ENCODE measurements at places on chromosomes 1 and 21.
A peak's percentile ranks its signal among the peaks of the same experiment; 100 is the strongest.

- no peak for DNase-seq
These were observed 136.8 kb downstream of the GLIS1 start for GRCh38 chr1:53601867-53602775.

- DNase-seq, result no peak
These were observed 4.0 kb downstream of the JUN start for GRCh38 chr1:58779801-58780382.

GRCh38 chr1:54788459-54788858 lies 12.7 kb downstream of the TTC22 start:
- no peak for DNase-seq

DNA sequence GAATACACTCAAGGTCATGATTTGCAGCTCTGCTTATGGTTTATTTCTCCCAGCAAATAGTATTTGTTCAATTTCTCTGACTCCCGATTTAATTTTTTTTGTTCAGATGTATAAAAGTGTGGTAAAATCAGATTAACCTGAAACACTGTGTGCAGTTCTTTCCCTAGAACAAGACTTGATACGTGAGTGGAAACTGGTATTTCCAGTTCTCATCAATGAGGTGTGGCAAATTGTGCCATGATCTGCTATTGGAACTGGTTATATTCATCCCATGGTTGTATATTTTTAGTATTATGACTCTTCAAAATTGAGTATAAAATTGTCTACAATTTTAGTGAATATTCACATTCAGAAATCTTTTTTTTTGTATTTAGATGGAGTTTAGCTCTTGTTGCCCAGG lies 76.8 kb upstream of the IVNS1ABP start:
- DNase-seq, result no peak

GRCh38 chr21:45256912-45257672 lies 30.6 kb downstream of the POFUT2 start:
- no peak for DNase-seq

DNA sequence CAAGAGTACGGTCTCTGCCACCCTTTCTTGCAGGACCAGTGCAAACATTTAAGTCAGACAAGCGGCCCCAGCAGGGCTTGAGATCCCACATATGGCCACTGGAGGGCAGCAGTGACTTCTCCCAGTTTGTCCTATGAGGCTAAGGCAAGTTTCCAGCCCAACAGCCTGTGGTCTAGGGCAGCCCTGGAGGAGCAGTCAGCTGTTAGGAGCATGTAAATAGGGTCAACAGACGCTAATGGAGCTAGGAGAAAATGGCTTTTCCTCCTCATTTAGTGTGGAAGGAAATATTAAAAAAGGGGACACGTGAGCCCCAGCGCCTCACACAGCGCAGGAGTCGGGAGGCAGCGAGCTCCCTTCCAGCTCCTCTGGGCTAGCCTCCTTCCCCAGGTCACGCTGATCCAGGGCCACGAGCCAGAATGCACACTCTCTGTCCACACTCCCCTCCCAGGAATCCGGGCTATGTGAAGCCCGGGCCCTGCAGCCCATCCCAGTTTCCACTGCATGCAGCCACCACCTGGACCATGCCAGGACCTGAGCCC lies 95.6 kb downstream of the LAMC2 start:
- peak; percentile 6 for DNase-seq

DNA sequence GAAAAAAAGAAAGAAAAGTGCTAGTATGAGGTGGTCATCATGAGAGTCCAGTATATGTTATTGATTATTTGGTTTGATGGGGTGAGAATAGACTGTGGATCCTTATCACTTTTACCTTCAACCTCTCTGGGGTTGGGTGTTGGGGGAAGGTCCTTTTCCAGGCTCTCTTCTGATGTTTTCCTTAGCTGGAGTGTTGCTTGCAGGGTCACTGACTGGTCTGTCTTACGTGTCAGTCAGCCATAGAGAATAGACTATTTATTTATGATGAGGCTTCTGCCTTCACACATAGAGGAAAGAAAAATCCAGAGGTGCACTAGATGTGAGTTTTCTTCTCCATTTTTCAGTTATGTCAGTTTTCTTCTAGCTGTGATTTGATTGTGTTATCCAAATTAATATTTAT lies 36.5 kb downstream of the MAP3K21 start:
- DNase-seq, result no peak

- no peak for DNase-seq
These were observed 77.5 kb upstream of the CSF3R start for GRCh38 chr1:36560177-36560576.

- DNase-seq, result no peak
These were observed 349.6 kb downstream of the LMO4 start for GRCh38 chr1:87678266-87678665.

- no peak for DNase-seq
These were observed 11.7 kb downstream of the ADPRS start for GRCh38 chr1:36100376-36100775.

- DNase-seq, result no peak
These were observed 57.7 kb downstream of the PRRX1 start for GRCh38 chr1:170721621-170722020.

GRCh38 chr1:223718850-223719249 lies 6.5 kb downstream of the CAPN2 start:
- DNase-seq, result no peak

- DNase-seq, result no peak
These were observed 16.0 kb upstream of the ZBTB8B start for GRCh38 chr1:32448773-32449456.

GRCh38 chr1:59170659-59171058 lies 126.2 kb upstream of the FGGY start:
- DNase-seq, result no peak

GRCh38 chr21:37032877-37033471 lies 26.5 kb downstream of the RIPPLY3 start:
- DNase-seq, result no peak

DNA sequence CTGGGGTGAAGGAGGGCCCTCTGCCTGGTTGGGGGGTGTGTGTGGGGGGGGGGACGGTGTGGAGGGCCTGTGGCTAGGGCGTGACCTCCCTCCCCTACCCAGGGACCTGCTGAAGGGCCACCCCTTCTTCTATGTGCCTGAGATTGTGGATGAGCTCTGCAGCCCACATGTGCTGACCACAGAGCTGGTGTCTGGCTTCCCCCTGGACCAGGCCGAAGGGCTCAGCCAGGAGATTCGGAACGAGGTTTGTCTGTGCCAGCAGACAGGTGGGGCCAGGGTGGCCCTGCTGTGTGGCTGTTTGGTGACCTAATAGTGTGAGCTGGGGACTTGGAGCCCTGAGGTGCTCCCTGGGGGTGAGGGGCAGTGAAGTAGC lies 43.9 kb downstream of the COQ8A start:
- DNase-seq, result no peak

DNA sequence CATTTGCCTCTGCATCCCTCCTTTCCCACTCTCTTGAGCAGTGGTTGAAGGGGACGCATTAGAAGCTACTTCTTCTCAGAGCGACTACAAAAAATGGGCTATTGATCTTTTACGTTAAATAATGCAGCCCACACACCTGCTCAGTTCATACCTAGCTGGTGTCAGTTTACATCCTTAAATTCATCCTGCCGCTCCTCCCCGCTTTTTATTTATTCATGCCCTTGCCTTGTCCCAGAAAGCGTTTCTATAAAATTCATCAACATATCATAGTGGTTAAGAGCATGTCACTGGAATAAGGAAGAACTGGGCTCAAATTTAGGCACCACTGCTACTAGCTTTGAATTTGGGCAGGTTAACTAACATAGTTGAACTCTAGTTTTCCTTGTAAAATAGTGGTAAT lies 66.0 kb upstream of the TINAGL1 start:
- no peak for DNase-seq

DNA sequence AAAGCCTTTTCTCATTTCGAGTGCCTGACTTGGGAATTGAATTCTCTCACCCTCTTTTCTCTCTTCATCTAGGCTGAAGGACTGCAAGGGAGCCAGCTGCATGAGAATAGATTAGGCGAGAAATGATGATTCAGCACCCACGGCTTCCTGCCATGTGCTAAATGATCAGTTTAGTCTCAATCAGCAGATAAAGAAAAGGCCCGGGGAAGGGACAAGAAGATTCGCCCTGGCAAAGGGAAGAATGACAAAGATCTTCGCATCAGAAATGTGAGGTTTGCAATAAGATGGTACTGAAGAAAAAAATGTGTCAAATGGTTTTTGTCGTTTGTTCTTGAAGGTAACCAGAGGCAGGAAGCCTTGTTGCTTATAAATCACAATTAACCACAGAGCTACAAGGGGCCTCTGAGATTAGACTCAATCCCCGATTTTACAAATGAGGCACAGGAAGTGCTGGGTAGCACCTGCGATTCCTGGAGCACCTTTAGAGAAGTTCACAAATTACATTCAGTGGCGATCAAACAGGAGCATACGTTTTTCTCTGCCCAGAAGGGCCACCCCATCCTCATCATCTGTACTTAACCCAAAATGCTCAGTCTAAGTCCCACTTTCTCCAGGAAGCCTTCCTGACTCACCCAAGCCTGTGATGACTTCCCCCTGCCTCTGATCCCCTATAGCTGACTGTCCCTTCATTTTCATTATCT lies 183.4 kb downstream of the ZNF281 start:
- DNase-seq, result no peak

DNA sequence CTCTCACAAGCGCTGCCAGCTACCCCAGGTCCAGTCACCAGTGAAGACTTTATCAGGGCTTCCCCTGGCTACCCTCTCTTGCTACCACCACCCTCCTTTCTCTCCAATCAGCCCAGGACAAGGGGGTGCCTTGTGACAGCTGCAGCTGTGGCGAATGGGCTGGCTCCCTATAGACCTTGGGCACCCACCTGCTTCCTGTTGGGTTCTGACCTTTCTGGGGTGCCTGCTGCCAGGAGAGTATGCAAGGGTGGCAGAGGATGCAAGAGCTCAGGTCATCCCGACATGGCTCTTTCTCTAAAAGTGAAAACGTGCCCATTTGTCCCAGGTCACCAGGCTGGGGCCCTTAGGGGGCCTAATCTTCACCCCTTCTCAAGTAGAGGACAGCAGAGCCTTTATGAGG lies 6.6 kb downstream of the KLHDC8A start:
- DNase-seq, result no peak

GRCh38 chr1:205589618-205590456 lies 42.0 kb downstream of the ELK4 start:
- DNase-seq, result no peak

GRCh38 chr1:90391126-90391525 lies 326.0 kb downstream of the BARHL2 start:
- no peak for DNase-seq

DNA sequence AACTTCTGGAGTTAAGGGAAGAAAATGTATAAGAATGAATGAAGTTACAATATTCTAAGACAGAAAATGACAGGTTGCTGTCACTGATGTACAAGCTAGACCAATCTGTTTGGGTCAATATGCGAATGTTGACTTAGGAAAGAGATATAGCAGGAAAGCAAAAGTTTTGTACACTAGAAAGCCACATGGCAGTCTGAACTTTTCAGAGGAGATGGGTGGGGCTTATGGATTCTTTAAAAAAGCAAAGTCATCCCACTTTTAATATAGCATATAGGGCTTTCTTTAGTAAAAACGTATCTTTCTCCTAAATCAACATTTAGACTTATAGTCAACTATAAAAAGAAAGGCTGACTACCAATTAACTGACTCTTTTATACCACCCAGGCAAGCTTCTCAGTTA lies 381.2 kb downstream of the PTPRC start:
- DNase-seq, result no peak

- no peak for DNase-seq
These were observed 170.2 kb downstream of the RUNX1 start for GRCh38 chr21:34878940-34879339.

- no peak for DNase-seq
These were observed 102.3 kb upstream of the F3 start for GRCh38 chr1:94643819-94644218.

GRCh38 chr1:174160109-174160473 lies 771 bp downstream of the RABGAP1L start:
- peak; percentile 20 for DNase-seq

GRCh38 chr1:233863901-233864545 lies 40.5 kb upstream of the SLC35F3 start:
- DNase-seq, result no peak

DNA sequence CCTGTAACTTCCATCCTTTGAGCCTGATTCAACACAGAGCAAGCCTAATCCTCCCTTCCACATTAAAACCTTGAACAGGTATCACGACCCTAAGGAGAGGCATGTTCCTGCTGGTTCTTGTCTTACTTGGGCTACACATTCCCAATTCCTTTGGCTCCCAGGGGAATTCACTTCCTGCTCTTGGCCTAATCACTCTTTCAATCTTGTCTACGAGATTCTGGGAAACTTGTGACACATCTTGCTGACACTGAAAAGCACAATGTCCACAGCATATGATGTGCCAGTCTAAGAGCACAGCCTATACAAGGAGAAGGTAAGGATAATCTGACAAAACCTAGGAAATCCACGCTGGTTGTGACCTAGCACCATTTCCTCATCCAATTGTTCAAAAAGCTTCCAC lies 163.9 kb downstream of the GABPA start:
- DNase-seq, result no peak

DNA sequence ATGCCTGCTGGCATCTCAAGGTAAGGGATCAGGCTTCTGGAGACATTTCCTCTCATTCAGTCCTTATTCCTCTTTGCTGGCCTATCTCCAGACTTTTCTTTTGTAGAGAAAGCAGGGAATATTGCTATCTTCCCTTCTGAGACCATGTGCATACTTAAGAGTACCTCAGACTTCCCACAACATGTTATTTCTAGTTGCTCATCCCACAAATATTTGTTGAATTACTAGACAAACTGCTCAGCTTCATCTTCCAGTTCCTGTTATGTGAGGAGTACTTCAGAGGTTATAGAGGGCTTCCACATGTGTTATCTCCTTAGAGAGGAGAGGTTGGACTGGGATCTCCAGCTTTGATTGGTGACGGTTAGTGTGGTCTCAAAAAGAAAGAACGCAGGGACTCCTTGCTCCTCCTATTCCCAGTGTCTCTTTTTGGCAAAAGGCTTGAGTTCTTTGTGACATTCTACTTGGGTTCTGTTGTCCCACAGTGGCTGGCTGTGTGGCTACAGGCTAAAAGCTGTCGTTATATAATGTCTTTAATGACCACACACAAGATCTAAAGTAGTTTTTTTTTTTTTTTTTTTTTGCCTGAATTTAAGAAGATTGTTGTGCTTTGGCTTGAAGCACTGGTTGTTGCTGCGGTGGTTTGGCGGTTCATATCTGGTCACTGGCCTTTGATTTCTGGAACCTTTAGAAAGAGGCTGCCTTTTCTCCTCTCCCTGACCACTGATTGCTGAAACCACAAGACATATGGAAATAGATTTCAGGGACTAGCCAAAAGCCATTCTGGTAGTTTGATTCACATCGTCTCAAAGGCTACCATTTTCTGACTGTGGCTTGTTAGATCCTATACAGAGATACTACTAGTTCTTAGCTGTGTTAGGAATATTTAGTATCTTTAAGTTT lies 78.7 kb downstream of the FGGY start:
- DNase-seq, result no peak

DNA sequence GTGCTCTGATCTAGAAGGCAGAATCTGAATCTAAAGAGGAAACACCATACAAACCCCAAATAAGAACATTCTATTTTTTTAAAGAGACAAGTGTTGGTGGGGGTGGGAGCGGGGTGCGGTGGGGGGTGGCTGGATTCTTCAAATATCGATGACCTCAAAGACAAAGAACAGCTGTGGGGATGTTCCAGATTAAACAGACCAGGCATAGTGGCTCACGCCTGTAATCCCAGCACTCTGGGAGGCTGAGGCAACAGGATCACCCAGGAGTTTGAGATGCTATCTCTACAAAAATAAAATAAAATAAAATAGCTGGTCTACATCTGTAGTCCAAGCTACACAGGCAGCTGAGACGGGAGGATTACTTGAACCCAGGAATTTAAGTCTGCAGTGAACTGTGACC lies 5.0 kb downstream of the ATP1A4 start:
- no peak for DNase-seq

Data from stimulated activated CD8-positive, alpha-beta memory T cell treated with anti-CD3 and anti-CD28 coated beads, Interleukin-15, amount 100 ng/mL, for 4 hours (primary cell).